GM23338 (cell line): ENCODE measurements at places on chromosomes 7 and 10. TPM values are rescaled to one million over a fixed set of nuclear protein-coding genes. Genes with fewer than 3 reads are reported as not detected.

- peaks cover 63% of the 10 kb centered on the region for H3K27me3 ChIP-seq
- DNase-seq = no peak
- H3K36me3 ChIP-seq = no peaks in the 10 kb centered on the region
- H3K4me3 ChIP-seq = no peak overlapping the region
- H3K27ac ChIP-seq = no peak overlapping the region
These were observed 260.1 kb downstream of the DNAJB6 start for GRCh38 chr7:157596881-157597280.

Gene MYOF
- total RNA-seq = 0.54 and 1.4 TPM in 2 replicates

- no peak overlapping the region for H3K4me3 ChIP-seq
- no peaks in the 10 kb centered on the region for H3K36me3 ChIP-seq
- no peak overlapping the region for H3K27ac ChIP-seq
- H3K4me1 ChIP-seq = no peaks in the 10 kb centered on the region
- H3K27me3 ChIP-seq = no peaks in the 10 kb centered on the region
- no peak for DNase-seq
These were observed 72.8 kb downstream of the CTTNBP2 start for GRCh38 chr7:117800406-117800805.

GRCh38 chr10:59560161-59560560 is 149.5 kb downstream of the SLC16A9 start:
- no peak for DNase-seq
- H3K4me3 ChIP-seq = no peak overlapping the region
- H3K27me3 ChIP-seq = no peaks in the 10 kb centered on the region
- no peaks in the 10 kb centered on the region for H3K36me3 ChIP-seq

DNA sequence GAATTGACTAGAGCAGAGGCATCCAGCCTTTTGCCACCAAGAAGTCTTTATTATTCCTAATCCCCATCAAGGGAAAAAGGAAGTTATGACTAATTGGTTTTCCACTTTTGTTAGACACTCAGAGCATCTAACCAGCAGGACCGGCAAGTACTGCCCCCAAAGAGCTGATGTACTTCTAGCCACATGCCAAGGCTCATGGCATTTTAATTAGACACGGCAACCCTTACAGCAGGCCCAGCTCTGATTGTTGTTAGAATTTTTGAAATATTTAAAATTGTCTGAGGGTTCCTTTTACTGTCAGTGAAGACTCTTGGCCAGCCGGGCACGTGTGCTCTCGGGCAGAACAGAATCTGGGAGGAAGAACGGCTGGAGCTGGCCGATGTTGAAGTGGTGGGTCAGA is 114.8 kb downstream of the SPAG6 start:
- no peak overlapping the region for H3K27ac ChIP-seq
- no peak for DNase-seq
- no peaks in the 10 kb centered on the region for H3K36me3 ChIP-seq
- no peaks in the 10 kb centered on the region for H3K4me1 ChIP-seq
- no peaks in the 10 kb centered on the region for H3K27me3 ChIP-seq

DNA sequence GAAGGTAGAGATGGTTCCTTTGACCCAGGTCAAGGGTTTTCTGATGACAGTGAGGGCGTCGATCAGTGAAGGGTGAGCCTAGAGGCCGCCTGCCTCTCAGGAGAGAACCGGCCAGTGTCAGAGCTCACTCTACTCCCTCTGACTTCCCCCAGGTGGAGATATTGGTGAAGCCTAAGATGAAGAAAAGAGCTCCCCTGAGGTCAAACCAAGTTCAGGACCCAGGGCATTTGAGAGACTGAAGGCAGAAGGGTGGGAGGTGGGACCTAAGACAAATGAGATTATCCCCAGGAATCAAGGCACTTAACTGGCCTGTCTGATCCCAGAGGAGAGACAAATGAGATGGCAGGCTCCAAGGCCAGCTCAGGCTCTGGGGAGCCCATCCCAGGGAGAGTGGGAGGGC is 104.7 kb downstream of the CDH23 start:
- DNase-seq = no peak
- no peak overlapping the region for H3K4me3 ChIP-seq
- H3K4me1 ChIP-seq = peaks cover 13% of the 10 kb centered on the region
- H3K36me3 ChIP-seq = no peaks in the 10 kb centered on the region

Gene DPYSL4
- total RNA-seq = 23.9 and 24.6 TPM in 2 replicates

GRCh38 chr10:110446954-110447608 is 50.6 kb upstream of the DUSP5 start:
- DNase-seq = no peak
- no peak overlapping the region for H3K27ac ChIP-seq
- no peaks in the 10 kb centered on the region for H3K27me3 ChIP-seq
- no peaks in the 10 kb centered on the region for H3K4me1 ChIP-seq
- no peak overlapping the region for H3K4me3 ChIP-seq

GRCh38 chr10:29446327-29446726 is 157.5 kb downstream of the LYZL1 start:
- no peak overlapping the region for H3K27ac ChIP-seq
- H3K27me3 ChIP-seq = no peaks in the 10 kb centered on the region
- H3K4me1 ChIP-seq = peaks cover 9% of the 10 kb centered on the region
- H3K36me3 ChIP-seq = no peaks in the 10 kb centered on the region
- H3K4me3 ChIP-seq = no peak overlapping the region
